ENCODE measurements at places on chromosomes 6 and 20.

DNA sequence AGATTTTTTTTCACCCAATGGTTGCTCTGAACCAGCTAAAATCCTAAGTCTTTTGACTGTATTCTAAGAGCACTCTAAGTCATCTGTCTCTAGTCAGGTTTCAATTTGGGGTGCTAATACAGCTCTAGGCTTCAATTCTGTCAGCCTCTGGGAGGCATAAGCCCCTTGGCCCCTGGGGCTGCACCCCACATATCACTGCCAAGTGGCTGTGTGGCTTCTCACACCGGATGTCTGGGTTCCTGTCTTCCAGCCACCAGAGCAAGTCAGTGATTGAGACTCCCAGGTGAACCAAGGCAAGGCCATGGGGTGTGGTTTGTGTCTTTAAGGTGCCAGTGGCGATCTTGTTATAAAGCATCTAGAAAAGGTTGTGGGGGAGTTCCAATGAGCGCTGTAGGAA is 136.5 kb downstream of the TMEM242 start:
- no peak for DNase-seq

DNA sequence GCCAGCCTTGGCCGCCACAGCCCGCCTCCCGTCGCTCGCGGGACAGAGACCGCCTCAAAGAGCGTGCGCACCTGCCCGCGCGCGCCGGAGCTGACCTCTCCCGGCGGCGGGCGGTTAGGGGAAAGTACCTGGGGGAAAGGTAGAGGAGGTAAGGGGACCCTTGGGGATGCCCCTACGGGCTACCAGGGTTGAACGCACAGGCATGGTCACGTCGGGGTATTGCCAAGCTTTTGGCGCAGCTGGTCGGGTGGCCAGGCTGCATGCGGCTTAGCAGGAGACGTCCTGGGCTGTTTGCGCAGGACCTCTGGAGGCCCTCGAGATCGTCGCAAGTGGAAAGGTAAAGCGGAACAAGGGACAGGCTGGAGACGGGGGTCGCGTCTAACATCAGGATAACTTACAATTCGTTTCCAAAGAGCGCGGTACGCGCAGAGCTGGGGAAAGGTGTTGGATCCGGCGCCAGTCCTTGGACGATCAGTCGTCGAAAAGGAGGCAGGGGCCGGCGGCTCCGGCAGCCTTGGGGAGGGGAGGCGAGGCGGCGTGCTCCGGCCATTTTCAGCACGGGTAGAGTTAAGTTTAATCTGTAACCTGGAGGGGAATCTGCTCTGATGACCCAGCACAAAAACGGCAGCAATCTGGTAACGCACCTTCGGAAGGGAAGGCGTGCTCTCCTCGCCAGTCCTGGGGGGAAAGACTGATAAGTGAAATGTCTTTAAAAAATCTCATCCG is 9.0 kb downstream of the GNAS-AS1 start:
- no peak for DNase-seq

DNA sequence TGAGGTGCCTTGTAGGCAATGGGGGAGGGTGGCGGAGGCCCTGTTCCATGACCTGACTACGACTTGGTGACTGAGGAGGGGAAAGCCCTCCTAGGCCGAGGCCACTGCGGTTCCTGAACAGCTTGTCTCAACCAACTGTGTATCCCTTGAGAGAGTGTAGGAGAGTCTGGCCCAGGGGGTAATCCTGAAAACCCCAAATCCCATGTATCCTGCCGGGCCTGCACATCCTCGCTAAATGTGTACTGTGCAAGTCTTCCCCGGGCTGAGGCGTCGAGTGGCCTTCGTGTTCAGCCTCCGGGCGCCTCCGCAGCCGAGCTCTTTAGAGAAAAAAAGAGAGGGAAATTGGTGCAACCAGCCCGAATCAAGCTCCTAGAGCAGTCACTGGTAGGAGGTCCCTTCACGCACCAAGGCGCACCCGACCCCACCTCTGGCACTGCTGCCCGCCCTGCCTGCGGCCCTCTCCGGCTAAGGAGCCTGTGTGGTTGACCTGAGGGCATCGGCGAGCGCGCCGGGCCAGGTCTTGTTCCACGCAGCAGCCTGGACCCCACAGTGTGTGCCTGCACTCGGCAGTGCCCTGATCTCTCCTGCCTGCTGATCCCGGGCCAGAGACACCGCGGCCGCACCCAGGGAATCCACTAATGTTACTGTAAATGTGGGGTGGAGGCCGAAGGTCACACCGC is 7.3 kb downstream of the SIM1 start:
- no peak for DNase-seq

DNA sequence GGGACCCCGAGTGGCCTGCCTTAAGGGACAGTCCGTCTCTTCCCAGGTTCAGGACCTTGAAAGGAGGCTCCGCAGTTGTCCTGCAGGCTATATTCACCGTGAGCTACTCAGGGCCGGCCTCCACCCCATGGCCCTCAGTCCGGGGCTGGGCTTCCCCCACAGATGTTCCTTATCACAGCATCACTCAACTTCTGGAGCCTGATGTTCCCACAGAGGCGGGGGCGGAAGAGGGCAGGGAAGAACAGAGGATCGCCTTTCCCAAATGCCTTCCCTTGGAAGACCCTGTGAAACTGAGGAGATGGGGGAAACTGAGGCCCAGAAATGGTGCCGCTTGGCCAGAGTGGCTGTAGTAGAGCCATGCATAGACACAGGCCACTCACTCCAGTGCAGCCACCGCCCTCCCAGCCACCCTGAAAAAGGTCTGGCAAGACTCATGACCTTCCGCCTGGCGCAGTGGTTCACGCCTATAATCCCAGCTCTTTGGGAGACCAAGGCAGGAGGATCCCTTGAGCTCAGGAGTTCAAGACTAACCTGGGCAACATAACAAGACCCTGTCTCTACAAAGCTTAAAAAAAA is 4.3 kb upstream of the COX4I2 start:
- no peak for DNase-seq

- no peak for DNase-seq
These were observed 211.6 kb downstream of the THBS2 start for GRCh38 chr6:169042061-169042460.

DNA sequence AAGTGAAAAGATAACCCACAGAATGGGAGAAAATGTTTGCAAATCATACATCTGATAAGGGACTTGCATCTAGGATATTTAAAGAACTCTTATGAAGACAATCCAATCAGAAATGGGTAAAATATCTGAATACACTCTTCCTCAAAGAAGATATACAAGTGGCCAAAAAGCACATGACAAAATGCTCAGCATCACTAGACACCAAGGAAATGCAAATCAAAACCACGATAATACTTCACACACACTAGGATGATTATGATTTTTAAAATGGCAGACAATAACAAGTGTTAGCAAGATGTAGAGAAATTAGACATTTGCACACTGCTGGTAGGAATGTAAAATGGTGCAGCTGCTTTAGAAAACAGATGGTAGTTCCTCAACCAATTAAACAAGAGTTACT is 34.8 kb upstream of the SIRT5 start:
- no peak for DNase-seq

- peak; percentile 78 for DNase-seq
These were observed 15.7 kb upstream of the IGF2R start for GRCh38 chr6:159953091-159953601.

DNA sequence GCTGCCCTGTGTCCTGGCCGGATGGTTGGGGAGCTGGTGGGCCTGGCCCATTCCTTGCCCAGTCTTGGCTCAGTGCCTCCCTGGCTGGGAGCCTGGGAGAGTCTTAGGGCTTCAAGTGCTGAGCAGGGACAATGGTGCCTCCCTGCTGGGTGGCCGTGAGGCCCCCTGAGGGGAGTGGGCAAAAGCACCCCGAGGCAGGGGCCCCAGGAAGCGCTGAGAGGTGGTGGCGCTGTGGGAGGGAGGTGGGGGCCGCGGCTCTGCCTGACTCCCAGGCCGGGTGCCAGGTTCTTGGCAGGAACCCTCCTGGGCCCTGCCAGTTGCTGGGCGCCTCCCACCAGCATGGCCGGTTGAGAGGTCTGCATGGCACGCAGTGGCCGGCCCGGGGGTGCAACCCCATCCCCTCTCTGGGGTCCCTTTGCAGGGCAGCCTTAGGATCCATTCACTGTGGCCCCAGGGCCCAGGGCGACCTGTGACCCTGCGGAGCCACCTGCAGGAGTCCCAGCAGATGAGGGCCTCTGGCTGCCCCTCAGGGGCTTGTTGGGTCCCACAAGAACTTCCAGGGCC is 9.2 kb upstream of the RPS21 start:
- DNase-seq: no peak
